Activated CD4-positive, alpha-beta T cell treated with anti-CD3 and anti-CD28 coated beads for 24 hours (primary cell): ENCODE measurements at places on chromosomes 2 and 18.
A peak's percentile ranks its signal among the peaks of the same experiment; 100 is the strongest.

DNA sequence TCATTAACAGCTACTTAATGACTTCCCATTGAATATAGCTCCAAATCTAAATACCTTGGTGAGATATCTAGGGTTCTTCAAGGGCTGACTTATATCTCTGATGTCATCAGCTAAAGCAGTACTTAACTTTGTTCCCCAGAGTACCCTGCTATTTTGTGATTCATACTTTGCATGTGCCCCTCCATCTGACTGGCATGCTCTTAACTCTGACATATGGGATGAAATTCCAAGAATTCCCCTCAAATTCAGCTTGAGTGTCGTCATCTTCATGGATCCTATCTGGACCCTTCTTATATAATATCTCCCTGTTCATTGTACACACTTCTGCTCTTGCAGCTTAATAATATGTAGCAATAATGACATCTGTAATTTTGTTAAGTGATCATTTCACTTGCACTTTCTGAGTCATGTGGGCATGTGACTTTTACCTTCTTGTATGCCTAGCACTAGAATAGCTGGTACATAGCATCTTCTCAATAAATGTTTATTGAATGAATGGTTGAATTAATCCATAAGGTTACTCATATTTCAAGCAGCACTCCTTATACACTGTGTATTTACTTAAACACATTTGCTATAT, 172.9 kb downstream of the WDR7 start:
- DNase-seq: no peak

GRCh38 chr2:156903335-156903734, 354.2 kb upstream of the GALNT5 start:
- DNase-seq: no peak

- no peak for DNase-seq
Measured at GRCh38 chr2:82748653-82749052, 1710.4 kb downstream of the SUCLG1 start.

- DNase-seq: no peak
Measured at GRCh38 chr2:221106241-221106640, 465.9 kb downstream of the EPHA4 start.

DNA sequence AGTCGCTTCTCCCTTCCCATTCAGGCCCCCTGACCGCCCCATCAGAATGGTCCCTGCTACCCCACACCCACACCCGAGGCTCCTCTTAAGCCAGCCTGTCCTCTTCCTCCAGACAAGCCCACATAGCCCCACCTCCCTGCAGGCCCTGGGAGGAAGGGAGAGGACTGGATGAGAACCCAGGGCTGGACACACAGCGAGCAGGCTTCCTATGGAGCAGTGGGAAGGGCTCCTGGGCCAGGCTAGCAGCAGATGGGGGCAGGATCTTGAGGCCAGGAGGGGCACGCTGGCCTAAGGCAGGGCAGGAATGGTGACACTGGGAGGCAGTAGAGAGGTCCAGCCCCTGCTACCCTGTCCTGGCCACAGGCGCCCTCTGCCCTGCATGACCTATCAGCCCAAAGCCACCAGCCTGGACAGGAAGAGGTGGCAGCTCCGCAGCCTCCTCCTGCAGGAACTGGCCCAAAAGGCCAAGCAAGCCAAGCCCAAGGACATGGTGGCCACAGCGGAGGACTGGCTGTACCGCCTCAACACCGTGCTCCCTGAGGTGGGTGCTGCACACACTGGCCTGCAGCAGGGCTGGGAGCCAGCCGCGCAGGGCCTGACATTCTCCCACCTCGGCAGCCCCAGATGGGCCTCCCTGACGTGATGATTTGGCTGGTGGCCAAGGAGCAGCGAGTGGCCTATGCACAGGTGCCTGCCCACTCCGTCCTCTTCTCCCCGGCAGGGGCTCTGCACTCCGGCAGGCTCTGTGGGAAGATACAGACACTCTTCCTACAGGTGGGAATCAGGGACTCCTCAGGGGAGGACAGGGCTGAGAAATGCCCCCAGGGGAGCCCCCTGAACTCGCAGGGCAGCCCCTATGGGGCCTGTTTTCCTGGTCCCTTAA, 43.3 kb downstream of the FER1L5 start:
- no peak for DNase-seq

DNA sequence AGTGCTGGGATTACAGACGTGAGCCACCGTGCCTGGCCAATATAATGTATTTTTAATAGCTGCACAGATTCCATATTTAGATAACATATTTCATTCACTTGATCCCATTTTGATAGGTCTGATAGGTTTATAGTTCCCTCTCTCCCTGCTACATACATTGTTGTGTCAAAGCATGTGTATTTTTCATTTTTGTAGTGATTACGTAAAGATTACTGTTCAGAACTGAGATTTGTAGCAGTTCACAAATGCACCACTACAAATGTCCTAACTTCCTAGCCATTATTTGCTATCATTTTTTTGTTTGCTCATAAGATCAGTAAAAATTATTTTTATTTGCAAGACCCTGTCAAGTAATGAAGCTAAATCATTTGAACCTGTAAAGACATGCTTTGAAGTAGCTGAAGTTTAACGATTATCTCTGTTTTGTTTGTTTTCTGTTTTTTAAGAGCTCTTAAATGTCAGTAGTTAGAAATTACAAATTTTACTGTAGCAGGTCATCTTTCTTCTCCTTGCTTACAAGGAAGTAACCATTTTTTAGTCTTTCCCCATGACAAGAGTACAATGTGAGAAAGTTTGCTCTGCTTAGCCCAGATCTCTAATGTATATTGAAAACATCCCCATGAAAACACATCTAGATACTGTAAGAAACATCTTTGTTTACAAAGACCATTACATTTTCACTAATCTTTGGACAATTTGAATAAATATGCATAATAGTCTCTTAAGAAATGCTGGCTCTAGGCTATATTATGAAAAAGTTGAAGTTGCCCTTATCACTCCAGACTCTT, 54.1 kb downstream of the EML4 start:
- DNase-seq: no peak

DNA sequence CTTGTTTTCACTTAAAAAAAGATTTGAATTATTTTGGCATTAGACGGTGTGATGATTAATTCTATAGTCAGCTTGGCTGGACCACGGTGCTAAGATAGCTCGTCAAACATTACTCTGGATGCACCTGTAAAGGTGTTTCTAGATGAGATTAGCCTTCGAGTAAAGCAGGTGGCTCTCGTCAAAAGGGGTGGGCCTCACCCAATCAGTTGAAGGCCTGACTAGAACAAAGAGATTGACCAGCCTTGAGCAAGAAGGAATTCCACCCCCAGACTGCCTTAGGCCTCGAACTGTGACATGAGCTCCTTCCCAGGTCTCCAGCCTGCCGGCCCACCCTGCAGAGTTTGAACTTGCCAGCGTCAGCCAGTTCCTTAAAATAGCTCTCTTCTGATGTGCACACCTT, 73.4 kb downstream of the TWIST2 start:
- no peak for DNase-seq

DNA sequence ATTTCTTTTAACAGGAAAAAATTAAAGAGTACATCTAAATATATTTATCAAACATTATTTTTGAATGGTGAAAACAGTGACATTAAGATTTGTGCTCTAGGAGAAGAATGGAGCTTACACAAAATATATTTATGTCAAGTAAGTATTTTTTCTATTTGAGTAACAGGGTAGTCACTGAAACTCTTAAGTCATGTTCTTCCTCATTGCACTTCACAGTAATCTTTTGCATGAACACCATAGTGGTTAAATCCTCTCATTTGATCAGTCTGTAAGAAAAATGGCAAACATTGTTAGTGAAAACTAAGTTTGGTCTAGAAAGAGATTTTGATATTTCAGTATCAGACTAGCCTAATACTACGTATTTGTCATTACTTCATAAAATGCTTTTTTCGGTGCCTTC, 8.1 kb downstream of the GMCL1 start:
- DNase-seq: no peak

DNA sequence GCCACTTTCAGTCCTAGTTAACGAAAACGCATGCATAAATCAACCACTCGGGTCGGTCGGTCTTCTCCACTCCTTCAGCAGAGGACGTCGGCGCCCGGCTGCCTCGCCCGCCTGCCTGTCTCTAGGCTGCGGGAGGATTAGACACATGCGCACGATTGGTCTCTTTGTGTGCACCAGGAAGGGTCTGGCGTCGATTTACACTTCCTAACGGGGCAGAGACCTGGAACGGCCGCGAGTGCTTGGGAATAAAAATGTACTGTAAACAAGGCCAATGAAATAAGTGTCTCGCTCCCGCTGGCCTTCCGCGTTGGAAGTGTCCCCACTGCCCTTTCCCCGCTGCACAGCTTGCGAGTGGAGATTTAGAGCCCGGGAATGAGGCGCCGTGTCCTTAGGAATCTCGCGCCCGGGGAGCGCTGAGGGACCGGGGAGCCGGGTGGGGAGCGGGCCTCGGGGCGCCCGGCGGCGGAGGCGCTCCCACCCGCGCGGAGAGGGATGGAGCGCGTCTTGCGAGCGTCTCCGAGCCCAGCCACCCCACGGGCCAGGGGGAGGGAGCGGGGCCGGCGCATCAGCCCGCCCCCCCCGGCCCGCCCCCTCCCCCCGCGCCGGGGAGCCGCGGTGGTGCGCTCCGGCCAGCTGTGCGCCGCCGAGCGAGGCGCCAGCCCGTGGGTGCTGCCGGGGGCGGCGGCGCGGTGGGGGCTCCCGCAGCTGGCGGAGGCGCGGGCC, at the start of gene DOK6:
TSS of gene DOK6 (plus strand) at position 636 of the 723 bp plus-strand sequence.
- DNase-seq: no peak

DNA sequence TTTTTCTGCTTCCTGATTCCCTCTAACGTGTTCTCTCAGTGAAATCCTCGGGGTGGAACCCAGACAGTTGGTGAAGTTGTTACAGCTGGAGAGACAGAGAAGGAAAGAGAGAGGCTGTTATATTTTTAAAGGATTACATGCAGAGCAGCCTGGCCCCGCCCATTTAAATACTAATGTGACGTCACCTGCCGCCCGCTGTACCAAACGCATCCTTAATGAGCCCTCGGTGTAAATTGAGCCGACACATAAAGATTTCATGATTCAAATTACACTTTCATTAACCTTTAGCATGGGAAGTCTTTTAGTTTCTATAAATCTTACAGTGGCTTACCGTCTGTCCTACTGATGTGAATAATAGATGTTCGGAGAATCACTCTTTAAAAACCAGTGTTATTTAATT, 164.0 kb upstream of the SIX3 start:
- no peak for DNase-seq

GRCh38 chr2:85134255-85134895, 1.2 kb downstream of the TCF7L1 start:
- no peak for DNase-seq

GRCh38 chr2:25161055-25161781, 7.2 kb downstream of the POMC start:
- DNase-seq: peak; percentile 46

DNA sequence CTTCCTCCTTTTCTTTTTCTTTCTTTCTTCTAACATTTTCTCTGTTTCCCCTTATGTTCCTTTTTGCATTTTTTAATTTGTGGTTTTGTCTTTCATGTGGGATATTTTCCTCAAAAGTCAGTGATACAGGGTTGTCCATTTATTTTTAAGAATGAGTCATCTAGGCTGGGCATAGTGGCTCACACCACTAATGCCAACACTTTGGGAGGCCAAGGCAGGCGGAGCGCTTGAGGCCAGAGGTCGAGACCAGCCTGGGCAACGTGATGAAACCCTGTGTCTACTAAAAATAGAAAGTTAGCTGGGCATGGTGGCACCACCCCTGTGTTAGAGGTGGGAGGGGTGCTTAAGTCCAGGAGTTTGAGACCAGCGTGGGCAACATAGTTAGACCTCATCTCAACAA, 35.8 kb downstream of the KATNAL2 start:
- no peak for DNase-seq

DNA sequence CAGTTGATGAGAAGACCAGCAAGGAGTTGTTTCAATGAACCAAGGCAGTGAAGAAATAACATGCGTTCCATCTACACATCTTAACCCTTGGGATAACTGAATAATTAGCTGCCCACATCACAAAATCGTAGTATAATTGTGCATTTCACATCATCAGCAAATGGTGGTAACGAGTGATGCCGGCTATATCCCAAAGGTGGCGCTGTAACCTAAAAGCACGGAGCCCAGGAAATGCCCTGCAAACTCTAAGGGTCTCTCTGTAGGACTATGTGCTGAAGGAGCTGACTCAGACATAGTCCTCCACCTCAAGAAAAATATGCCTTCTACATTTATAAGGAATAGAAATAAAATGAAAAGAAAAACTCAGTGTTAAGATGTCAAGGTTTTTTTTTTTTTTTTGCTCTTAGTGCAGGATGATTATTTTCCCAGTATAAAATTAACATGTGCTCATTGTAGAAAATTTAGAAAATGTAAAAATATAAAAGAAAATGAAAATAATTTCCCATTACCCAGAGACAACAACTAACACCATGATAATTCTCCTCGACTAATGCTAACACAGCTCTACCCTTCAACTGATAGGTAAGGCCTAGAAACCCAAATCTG, 23.1 kb upstream of the DSG3 start:
- no peak for DNase-seq

- DNase-seq: no peak
Measured at GRCh38 chr2:203122317-203122986, 107.8 kb downstream of the NBEAL1 start.

DNA sequence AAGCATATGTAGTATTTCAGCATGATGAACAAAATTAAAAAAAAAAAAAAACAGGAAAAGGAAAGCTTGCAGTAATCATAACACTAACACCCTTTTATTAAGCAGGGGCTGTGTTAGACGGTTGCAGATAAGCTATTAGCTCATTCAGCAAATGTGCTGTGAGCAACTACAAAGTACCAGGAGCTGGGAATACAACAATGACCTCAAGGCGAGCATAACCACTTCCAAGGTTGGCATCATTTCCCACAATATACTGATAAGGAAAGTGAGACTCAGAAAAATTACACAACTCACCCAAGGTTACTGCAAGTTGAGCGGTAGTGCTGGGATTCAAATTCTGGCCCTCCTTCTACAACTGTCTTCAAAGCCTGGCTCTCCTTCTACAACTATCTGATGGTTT, 38.2 kb upstream of the ACTR3 start:
- no peak for DNase-seq

- DNase-seq: no peak
Measured at GRCh38 chr2:226802573-226802972, 3.0 kb upstream of the IRS1 start.

GRCh38 chr2:16201848-16202247, 261.5 kb downstream of the MYCN start:
- DNase-seq: no peak

GRCh38 chr18:50870138-50870845, 8.6 kb upstream of the ME2 start:
- DNase-seq: no peak

DNA sequence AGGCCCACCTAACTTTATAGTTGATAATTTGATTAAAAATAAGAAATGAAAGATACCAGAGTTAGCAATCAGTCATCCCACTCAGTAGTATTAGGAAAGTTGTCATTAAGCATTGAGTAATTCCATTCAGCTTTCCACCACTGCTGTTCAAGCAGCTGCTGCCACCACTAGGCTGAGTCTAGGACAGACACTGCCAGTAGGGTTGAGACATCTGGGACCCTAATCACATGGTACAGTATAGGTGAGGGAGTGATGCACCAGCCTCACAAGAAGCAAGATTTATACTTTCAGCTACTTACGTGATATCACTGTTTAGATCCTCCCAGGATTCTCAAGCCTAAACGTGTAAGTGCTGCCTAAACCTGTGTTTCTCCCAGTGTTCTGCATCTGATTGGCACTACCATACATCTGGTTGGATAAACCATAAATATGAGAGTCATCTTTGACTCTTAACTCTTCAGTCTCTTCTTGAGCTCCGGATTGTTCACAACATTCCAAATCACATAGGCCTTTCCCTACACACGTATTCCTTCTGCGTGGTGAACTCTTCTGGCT, 3.2 kb downstream of the UBXN4 start:
- no peak for DNase-seq

GRCh38 chr2:40016151-40016885, 237.3 kb upstream of the THUMPD2 start:
- DNase-seq: no peak
